ENCODE measurements at places on chromosomes 16 and 17.
A peak's percentile ranks its signal among the peaks of the same experiment; 100 is the strongest.

DNA sequence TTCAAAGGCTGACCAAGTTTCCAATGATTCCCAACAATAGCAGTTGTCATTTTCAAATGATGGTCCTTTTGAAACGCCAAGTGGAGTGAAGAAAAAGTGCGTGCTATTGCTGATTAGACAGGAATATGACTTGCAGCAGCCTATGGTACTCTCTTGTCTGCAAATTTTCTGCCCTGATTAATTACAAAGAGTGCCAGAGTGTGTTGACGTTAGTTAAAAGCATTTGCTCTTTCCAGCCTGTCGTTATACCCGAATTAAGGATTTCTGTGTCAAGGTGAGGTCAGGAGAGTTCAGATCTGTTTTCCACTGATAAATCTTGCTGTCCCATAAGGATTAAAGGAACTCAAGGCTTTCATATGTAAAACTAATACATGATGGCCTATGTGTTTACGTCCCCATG is 75.0 kb upstream of the ADAMTS18 start:
- no peak for DNase-seq

GRCh38 chr17:67439269-67439668 is 62.2 kb downstream of the PITPNC1 start:
- DNase-seq: no peak

DNA sequence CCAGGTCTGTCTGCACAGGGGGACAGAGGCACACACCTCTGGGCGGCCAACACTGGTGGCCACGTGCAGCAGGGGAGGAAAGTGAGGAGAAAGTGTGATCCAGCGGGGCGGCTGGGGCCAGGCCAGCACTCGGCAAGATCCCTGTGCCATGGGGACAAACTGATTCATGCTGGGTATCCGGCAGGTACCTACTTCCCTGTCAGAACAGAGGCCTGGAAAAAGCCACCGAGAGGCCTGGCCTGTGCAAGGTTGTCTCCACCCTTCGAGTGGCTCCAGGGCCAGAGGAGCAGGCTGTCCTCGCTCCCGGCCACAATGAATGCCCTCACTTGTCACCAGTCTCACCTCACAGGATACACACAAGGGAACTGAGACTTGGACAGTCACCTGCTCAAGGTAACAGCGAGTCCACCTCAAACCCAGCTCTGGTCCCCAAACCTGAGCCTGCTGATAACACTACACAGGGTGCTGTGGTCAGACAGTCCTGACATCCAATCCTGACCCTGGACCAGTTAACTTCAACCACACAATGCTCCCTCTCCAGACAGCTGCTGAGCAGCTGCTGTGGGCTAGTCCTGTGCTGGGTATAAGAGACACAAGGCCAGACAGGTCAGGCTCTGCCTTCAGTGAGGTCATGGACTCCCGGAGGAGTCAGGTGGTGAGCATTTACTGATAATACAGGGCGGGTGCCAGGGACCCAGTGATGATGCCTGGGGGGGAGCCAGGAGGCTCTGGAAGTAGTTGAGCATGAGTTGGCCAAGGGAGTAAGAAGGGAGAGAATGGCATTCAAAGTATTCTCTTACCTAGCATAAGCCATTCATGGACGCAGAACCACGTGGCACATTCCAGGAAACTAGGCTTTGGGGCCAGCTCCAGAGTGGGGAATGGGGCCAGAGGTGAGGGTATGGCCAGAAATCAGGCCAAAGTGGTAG is 53.0 kb downstream of the VAC14 start:
- no peak for DNase-seq

DNA sequence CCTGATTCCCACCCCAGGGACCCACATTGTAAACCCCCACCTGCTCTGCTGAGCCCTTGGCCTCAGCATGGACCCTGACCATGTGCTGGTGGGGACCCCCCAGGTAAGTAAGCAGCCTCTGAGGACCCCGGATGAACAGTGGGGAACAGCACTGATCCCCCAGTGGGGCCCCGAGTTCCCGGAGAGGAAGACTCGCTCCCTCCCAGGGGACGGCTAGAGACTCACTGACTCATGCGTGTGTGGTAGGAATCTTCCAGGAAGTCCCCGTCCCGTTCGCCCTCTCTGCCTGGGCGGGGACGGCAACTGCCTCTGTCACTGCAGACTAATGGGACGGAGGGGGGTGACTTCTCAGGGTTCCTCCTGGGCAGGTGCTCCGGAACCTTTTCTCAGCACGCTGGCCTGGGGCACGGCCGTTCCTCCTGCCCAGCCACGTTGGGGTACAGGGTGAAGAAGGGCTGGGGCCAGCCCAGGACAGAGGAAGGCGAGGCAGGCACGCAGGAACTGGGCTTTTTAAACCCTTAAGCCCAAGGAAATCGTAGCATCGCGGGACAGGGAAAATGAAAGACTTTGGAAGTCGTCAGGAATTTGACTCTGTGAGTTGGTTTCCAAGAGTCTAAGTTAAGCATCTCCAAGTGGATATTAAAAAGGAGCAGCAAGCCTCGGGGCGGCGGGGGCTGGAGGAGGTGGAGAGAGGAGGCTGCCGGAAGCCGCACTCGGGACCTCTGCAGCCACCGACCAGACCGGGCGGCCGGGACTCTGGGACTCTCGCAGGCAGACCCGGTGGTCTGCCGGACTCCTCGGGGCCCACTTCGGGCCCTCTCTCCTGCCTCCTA is 178.7 kb downstream of the SEC14L1 start:
- DNase-seq: peak; percentile 72

DNA sequence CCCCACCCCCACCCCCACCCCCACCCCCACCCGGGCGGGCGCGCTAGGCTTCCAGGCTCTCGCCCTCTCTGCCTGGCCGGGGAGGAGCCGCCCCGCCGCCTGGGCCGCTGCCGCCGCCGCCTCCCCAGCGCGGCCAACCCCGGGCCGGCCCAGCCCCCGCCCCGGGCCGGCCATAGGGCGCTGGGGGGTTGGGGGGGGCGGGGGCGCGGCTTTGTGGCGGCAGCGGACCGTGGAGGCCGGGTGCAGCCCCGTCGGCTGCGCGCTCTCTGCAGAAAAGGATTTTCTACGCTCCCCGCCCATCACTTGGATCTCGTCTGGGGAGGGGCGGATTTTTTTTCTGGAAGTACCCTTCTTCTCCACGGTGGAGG is 230.9 kb downstream of the MRTFB start:
- DNase-seq: no peak

GRCh38 chr17:68559316-68559715 is 41.9 kb downstream of the FAM20A start:
- DNase-seq: no peak

- no peak for DNase-seq
Observed at GRCh38 chr16:31414706-31415105, 13.5 kb downstream of the COX6A2 start.

GRCh38 chr17:66464921-66465320 is 162.5 kb downstream of the PRKCA start:
- DNase-seq: no peak

GRCh38 chr16:67926181-67926750 is 5.4 kb downstream of the CTRL start:
- DNase-seq: no peak

GRCh38 chr16:87585442-87586200 is 16.7 kb upstream of the JPH3 start:
- no peak for DNase-seq

- no peak for DNase-seq
Observed at GRCh38 chr16:58365623-58366022, 26.6 kb upstream of the GINS3 start.

GRCh38 chr17:12627177-12627629 is 38.5 kb upstream of the MYOCD start:
- DNase-seq: peak; percentile 89

- DNase-seq: no peak
Observed at GRCh38 chr16:65910291-65910690, 456.2 kb upstream of the CDH5 start.

DNA sequence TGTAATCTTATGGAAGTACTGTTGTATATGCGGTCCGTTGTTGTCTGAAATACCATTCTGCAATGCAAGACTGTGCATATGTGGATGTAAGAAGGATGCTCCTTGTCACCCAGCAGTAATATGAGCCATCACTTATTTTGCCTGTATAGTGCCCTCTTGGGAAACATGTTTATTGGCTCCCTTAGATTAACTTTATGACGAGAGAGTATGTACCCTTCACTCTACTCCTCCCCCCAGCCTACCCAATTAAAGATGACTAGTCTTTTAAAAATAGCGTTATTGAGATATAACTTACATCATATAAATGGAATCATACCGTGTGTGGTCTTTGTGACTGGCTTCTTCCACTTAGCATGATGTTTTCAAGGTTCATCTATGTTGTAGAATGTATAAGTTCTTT is 33.6 kb downstream of the FTO start:
- DNase-seq: no peak

- DNase-seq: no peak
Observed at GRCh38 chr17:75965468-75965867, 13.5 kb downstream of the ACOX1 start.

Measured in thoracic aorta (tissue), 2 donors.